ENCODE measurements at places on chromosomes 6 and 20.

GRCh38 chr6:16174416-16175078 is 45.7 kb downstream of the MYLIP start:
- H3K4me1 ChIP-seq, result no peaks in the 10 kb centered on the region
- DNase-seq, result no peak
- no peaks in the 10 kb centered on the region for H3K36me3 ChIP-seq
- no peak overlapping the region for H3K4me3 ChIP-seq

DNA sequence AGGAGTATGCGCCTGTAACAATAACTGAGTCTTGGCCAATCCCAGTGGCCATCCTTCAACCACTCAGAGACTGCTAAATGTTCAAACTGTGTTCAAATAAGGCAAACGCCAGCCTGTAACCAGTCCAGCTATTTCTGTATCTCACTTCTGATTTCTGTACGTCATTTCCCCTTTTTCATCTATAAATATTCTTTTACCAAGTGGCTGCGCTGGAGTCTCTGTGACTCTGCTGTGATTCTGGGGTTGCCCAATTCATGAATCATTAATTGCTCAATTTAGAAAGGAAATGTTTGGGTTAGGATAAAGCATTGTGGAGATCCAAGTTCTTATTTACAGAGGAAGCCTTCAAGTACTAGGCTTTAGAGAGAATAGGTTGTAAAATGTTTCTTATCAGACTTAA is 89.8 kb upstream of the UST start:
- H3K4me1 ChIP-seq, result no peaks in the 10 kb centered on the region
- no peaks in the 10 kb centered on the region for H3K36me3 ChIP-seq

DNA sequence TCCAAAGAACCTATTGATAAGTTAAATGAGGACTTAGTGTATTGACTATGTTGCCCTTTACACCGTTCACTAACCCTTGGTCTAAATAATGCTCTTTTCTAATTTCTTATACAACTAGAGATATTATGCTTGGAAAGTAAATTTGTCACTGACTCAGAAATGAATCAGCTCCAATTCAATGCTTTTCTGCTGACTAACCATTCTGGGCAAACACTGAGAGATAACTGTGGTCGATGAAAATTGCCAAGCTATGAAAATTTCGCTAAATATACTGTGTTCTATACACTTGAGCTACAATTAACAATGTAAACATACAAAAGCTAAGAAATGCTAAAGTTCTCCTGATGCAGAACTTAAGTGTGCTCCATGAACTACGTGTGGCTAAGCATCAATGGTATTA is 23.1 kb upstream of the FBXO9 start:
- H3K27me3 ChIP-seq, result no peaks in the 10 kb centered on the region
- H3K36me3 ChIP-seq, result no peaks in the 10 kb centered on the region

GRCh38 chr20:36402708-36403107 is 96.6 kb downstream of the DLGAP4 start:
- H3K4me1 ChIP-seq, result peaks cover 12% of the 10 kb centered on the region
- H3K4me3 ChIP-seq, result no peak overlapping the region
- no peak for DNase-seq
- no peaks in the 10 kb centered on the region for H3K36me3 ChIP-seq

- no peaks in the 10 kb centered on the region for H3K36me3 ChIP-seq
- H3K4me1 ChIP-seq, result peaks cover 6% of the 10 kb centered on the region
These were observed 291.1 kb downstream of the CLIC5 start for GRCh38 chr6:45724511-45724910.

DNA sequence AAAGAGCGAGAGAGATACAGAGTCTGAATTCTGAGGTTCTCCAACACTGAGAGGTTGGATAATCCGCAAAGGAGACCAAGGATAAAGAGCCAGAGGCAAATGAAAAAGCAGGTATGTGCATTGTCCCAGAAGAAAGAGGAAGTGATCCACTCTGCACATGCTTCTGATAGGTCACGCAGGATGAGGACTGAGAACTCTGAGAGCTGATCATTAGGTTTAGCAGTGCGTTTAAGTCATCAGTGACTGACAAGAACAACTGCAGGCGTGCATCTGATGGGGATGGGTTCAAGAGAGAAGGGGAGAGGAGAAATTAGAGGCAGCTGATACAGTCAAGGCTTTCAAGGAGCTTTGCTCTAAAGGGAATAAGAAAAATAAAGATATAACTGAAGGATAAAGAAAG is 301.2 kb upstream of the SGK1 start:
- peaks cover 15% of the 10 kb centered on the region for H3K4me1 ChIP-seq
- no peak overlapping the region for H3K4me3 ChIP-seq
- no peaks in the 10 kb centered on the region for H3K36me3 ChIP-seq
- no peak overlapping the region for H3K27ac ChIP-seq
- DNase-seq, result no peak
